ENCODE measurements at places on chromosomes 11 and 22. TPM values are rescaled to one million over a fixed set of nuclear protein-coding genes. Genes with fewer than 3 reads are reported as not detected.

- no peak overlapping the region for H3K27ac ChIP-seq
- peaks cover 22% of the 10 kb centered on the region for H3K4me1 ChIP-seq
- no peak overlapping the region for H3K4me3 ChIP-seq
- DNase-seq, result no peak
- no peaks in the 10 kb centered on the region for H3K36me3 ChIP-seq
Measured at GRCh38 chr11:114057147-114057546, 2.4 kb upstream of the ZBTB16 start.

GRCh38 chr11:34977089-34977912, 60.9 kb downstream of the PDHX start:
- H3K4me3 ChIP-seq, result no peak overlapping the region
- no peaks in the 10 kb centered on the region for H3K27me3 ChIP-seq
- DNase-seq, result no peak
- no peaks in the 10 kb centered on the region for H3K36me3 ChIP-seq
- peaks cover 9% of the 10 kb centered on the region for H3K4me1 ChIP-seq
- H3K27ac ChIP-seq, result no peak overlapping the region

DNA sequence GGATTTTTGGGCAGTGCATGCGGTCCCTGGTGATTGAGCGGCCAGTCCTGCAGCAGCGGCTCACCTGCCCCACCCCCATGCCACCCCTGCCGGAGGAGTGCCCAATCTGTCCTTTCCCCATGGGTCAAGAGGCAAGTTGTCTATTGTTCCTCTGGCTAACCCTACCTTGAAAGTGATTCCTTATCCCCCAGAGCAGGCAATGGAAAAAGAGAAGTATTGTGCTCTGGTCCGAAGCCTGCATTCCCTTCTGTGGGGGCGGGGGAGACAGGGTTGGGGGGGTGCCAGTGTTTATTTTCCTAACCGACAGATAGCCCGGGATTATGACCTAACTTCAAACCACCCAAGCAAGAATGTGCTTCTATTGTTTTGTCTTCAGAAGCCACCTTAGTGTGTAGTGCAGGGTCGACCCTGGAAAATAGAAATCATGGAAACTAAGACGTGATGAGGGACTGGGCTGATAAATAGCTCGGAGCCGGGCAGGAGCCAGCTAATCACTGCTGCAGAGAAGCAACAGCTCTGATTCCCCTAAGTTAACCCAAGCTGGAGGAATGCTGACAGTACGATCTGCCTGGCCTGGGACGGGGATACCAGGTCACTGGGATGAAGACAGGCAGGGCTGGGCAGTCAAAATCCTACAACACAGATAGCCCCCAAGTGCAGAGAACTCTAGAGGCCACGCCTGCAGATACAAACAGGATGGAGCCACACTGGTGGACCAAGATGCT, 38.7 kb upstream of the ATXN10 start:
- no peaks in the 10 kb centered on the region for H3K36me3 ChIP-seq
- H3K27ac ChIP-seq, result no peak overlapping the region
- peak; percentile 26 for DNase-seq
- no peak overlapping the region for H3K4me3 ChIP-seq

GRCh38 chr11:34264303-34265110, 93.3 kb downstream of the ABTB2 start:
- DNase-seq, result no peak
- H3K36me3 ChIP-seq, result no peaks in the 10 kb centered on the region
- H3K27ac ChIP-seq, result no peak overlapping the region
- no peaks in the 10 kb centered on the region for H3K27me3 ChIP-seq

DNA sequence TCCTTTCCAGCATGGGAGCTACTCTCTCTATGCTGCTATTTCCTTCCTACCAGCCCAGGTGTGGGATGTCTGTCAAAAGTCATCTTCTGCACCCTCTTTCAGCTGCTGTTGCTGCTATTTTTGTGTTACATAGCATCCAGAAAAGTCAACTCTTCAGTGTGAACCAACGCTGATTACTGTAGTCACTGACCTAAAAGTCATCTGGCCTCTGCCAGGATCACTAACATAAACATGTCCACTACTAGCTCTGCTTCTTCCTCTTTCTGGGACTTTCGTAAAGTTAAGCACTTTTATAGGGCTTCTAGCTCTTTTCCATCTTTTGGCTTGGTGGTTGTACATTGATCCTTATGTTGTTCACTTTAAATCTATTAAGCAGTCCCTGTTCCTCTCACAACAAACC, 90.2 kb upstream of the CARD18 start:
- H3K36me3 ChIP-seq, result no peaks in the 10 kb centered on the region
- H3K27ac ChIP-seq, result no peak overlapping the region
- no peaks in the 10 kb centered on the region for H3K27me3 ChIP-seq
- H3K4me3 ChIP-seq, result no peak overlapping the region

- H3K4me1 ChIP-seq, result no peaks in the 10 kb centered on the region
- no peak overlapping the region for H3K4me3 ChIP-seq
- no peaks in the 10 kb centered on the region for H3K36me3 ChIP-seq
- H3K27ac ChIP-seq, result no peak overlapping the region
- H3K27me3 ChIP-seq, result no peaks in the 10 kb centered on the region
- no peak for DNase-seq
Measured at GRCh38 chr11:6541356-6541755, 44.3 kb downstream of the DNHD1 start.

DNA sequence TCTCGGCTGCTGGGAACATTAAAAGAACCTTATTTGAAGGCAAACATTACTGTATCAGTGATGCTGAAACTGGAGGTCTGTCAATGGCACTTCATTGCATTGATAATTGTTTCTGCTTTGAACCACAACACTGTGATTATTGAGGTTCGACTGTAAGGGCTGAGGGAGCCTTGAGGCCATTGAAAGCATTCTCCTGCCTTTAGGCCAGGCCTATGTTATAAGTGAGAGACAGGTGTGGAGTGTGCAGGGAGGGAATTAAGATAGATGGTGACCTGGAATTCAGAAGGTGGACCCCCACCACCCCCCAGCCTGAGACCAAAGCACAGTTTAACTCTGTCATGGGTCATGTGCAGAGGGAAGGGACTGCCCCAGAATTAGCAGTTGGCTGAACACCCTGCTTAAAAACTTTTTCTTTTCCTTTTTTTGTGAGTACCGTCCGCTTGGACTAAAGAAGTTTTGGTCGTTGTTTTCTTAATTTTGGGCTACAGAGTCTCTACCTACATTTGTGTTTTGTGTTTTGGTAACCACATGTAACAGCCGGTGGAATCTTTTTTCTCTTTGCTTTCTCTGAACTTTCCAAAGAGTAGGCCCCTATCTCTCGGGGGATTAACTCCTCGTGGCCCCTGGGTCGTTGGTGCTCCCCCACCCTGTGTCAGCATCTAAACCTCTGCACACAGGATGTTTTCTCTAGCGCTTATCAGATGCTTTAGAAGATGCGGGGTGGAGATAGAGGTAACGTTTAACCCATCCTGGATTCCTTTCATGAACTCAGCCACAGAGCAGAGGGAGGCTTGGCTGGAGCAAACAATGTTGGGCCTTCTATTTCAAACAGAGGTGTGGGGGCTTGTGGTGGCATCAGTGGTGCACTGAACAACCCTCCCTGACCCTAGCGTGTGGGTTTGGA, 43.7 kb downstream of the ZBTB16 start:
- DNase-seq, result no peak
- H3K4me3 ChIP-seq, result no peak overlapping the region
- H3K27ac ChIP-seq, result no peak overlapping the region
- H3K36me3 ChIP-seq, result no peaks in the 10 kb centered on the region

- no peaks in the 10 kb centered on the region for H3K36me3 ChIP-seq
- H3K4me3 ChIP-seq, result no peak overlapping the region
- no peak for DNase-seq
- H3K4me1 ChIP-seq, result no peaks in the 10 kb centered on the region
- H3K27me3 ChIP-seq, result no peaks in the 10 kb centered on the region
Measured at GRCh38 chr11:36631774-36632173, 33.7 kb upstream of the RAG2 start.

DNA sequence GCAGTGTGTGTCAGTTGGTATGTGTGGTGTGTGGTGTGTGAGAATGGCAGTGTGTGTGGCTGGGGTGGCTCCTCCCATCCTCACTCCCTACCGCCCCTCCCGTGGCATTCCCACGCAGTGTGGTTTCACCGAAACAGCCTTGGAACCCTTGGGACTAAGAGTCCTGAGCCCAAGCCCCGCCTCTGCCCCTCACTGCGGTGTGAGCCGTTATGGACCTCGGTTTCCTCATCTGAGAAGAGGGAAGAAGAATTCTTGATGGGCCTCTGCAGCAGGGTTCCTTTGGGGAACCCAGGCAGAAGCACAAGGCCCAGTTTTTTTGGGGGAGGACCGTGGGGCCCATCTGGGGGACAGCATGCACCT, 7.2 kb downstream of the UPK3A start:
- no peaks in the 10 kb centered on the region for H3K36me3 ChIP-seq
- H3K4me3 ChIP-seq, result no peak overlapping the region
- no peak overlapping the region for H3K27ac ChIP-seq
- no peak for DNase-seq
- H3K27me3 ChIP-seq, result no peaks in the 10 kb centered on the region

GRCh38 chr11:36292311-36292722, 3.1 kb upstream of the COMMD9 start:
- DNase-seq, result peak; percentile 81
- no peak overlapping the region for H3K4me3 ChIP-seq
- H3K36me3 ChIP-seq, result no peaks in the 10 kb centered on the region
- no peak overlapping the region for H3K27ac ChIP-seq
- H3K27me3 ChIP-seq, result peaks cover 17% of the 10 kb centered on the region

- no peak for DNase-seq
- no peak overlapping the region for H3K27ac ChIP-seq
- H3K27me3 ChIP-seq, result no peaks in the 10 kb centered on the region
Measured at GRCh38 chr11:113937918-113938317, 33.3 kb downstream of the HTR3B start.

GRCh38 chr11:65918211-65919140, at the start of gene C11orf68:
C11orf68 (minus strand) TSS chr11:65919062; CDS start chr11:65919031, 31 bp downstream.
- H3K27ac ChIP-seq, result no peak within 1 kb of the TSS
- peak; percentile 56 for DNase-seq
- no peaks in the 10 kb centered on the region for H3K27me3 ChIP-seq
- H3K36me3 ChIP-seq, result no peaks in the 10 kb centered on the region

- H3K4me1 ChIP-seq, result no peaks in the 10 kb centered on the region
- no peak for DNase-seq
- H3K36me3 ChIP-seq, result no peaks in the 10 kb centered on the region
- H3K27ac ChIP-seq, result no peak overlapping the region
- no peaks in the 10 kb centered on the region for H3K27me3 ChIP-seq
Measured at GRCh38 chr11:111204211-111204610, 41.3 kb upstream of the POU2AF2 start.

DNA sequence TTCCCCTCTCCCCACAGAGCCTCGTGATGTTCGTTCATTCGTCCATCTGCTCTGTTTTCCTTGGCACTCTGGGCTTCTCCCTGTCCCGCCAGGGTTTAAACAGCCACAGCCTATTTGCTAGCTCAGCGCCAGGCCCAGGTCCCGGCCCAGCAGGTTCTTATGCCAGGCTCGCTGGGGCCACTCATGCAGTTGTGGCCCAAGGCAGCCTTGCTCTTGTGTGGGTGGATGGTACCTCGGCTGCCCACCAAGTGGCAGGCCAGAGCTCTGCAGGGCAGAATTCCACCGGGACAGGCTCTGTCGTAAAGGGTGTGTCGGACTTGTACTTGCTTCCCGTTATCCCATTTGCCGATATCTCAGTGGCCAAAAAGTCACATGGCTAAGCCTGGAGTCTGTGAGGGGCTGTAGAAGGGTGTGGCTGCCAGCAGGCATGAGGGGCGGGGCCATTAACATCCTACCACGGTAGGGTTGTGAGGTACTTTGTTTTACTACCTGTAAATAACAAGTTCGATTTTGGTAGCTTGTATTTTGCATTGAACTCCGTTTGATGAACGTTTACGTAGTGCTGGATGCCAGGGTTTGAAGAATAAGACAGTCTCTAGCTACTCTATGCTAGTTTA, 7.9 kb downstream of the FAM118A start:
- H3K36me3 ChIP-seq, result no peaks in the 10 kb centered on the region
- no peak overlapping the region for H3K4me3 ChIP-seq
- peaks cover 15% of the 10 kb centered on the region for H3K4me1 ChIP-seq

DNA sequence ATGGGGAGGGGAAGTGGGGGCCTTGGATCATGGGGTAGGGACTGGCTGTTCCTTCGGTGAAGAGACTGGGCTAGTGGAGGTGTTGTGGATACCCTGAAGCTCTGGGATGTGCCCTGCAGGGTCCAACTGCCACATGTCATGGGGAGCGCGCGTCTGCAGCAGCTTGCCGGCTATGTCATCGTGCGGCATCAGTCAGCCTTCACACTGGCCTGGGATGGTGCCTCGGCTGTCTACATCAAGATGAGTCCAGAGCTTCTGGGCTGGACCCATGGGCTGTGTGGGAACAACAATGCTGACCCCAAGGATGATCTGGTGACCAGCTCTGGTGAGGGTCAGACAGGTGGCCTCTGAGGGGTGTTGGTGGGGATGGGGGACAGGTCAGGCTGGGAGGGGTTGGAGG, 9.9 kb downstream of the OTOG start:
- H3K4me3 ChIP-seq, result no peak overlapping the region
- DNase-seq, result no peak
- H3K27me3 ChIP-seq, result no peaks in the 10 kb centered on the region
- H3K4me1 ChIP-seq, result no peaks in the 10 kb centered on the region
- H3K27ac ChIP-seq, result no peak overlapping the region

- H3K27ac ChIP-seq, result no peak overlapping the region
- H3K4me1 ChIP-seq, result no peaks in the 10 kb centered on the region
- no peak for DNase-seq
- H3K27me3 ChIP-seq, result no peaks in the 10 kb centered on the region
Measured at GRCh38 chr22:49574881-49575702, 252.6 kb downstream of the BRD1 start.

DNA sequence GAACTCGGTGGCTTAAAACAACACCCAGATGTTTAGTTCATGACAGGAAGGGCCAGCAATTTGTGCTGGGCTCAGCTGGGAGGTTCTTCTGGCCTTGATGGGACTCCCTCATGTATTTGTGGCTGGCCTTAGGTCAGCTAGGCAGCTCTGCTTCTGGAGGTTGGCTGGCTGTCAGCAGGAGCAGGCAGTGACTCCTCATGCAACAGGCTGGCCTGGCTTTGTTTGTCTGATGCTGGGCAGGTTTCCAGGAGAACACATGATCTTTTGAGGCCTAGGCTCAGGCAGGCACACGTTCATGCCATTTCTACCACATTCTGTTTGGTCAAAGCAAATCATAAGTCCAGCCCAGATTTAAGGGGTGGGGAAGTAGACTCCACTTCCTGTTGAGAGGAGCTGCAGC, 571.2 kb downstream of the TBC1D22A start:
- H3K4me3 ChIP-seq, result no peak overlapping the region
- no peaks in the 10 kb centered on the region for H3K36me3 ChIP-seq
- no peaks in the 10 kb centered on the region for H3K4me1 ChIP-seq
- no peak overlapping the region for H3K27ac ChIP-seq

Gene VWCE
- 16.9 TPM for total RNA-seq

Gene DEPDC7
- total RNA-seq, result 15.3 TPM

Gene APOL5
- not detected for total RNA-seq

Gene RAG2
- not detected for total RNA-seq

Gene PIK3C2A
- 117 TPM for total RNA-seq

Gene GATD1
- total RNA-seq, result 51.0 TPM

Gene DDIAS
- 53.0 TPM for total RNA-seq

Measured in GM23338 (cell line).